Thyroid gland (tissue), 4 donors: ENCODE measurements at places on chromosomes 7 and 10.

DNA sequence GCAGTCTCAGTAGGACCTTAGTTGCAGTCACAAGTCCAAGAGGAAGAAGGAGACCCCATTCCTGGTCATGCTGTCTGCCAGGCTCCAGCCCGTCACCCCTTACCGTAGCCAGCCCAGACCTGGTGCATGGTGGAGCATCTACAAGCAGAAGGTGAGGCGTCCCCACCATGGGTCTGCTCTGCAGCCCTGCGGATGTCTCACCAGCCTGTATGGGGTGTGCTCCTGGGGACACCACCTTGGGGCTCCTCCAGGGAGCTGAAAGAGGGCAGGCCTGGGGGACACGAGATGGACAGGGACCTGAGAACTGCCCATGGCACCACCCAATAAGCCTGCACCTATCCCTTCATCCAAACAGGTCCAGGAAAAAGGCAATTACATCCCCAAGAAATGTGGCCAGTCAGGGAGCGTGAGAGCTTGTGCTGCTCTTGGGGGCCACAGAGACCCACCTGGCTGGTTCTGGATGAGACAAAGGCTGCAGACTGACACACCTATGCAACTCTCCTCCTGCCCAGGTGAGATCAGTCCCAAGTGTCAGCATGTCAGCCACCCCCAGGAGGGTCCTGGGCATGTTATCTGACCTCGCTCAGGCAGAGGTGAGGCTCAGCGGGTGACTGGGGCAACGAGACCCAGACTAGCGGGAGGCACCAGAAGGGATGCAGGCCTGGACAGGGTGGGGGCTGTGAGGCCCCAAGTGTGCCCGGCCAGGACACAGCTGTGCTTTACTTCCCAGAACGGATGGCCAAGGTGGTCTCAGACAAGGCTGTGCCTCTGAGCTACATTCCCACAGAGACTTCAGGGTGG lies 84.5 kb upstream of the RET start:
- DNase-seq: no peak

DNA sequence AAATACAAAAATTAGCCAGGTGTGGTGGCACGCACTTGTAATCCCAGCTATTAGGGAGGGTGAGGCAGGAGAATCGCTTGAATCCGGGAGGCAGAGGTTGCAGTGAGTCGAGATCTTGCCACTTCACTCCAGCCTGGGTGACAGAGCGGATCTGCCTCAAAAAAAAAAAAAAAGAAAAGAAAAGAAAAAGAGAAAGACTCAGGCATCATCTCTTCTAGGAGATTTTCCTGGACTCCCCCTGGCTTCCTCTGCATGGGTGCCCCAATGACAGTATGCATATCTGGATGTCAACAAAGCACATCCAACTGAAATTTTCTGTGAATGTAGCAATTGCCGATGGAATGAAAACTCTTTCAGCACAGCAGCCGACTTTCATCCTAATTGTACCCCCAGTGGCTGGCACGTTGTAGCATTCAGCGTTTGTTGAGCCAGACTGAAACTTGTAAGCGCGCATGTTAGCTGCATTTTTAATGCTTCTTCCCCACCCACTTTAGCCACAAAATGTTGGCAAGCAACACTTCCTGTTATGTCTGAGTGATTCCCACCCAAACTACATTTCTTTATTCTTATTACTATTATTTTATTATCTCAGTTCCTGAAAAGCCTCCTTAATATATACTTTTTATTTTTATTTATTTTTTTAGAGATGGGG lies 70.2 kb downstream of the PRTFDC1 start:
- DNase-seq: no peak

- DNase-seq: no peak
Measured at GRCh38 chr10:92544296-92544695, 29.6 kb downstream of the IDE start.

DNA sequence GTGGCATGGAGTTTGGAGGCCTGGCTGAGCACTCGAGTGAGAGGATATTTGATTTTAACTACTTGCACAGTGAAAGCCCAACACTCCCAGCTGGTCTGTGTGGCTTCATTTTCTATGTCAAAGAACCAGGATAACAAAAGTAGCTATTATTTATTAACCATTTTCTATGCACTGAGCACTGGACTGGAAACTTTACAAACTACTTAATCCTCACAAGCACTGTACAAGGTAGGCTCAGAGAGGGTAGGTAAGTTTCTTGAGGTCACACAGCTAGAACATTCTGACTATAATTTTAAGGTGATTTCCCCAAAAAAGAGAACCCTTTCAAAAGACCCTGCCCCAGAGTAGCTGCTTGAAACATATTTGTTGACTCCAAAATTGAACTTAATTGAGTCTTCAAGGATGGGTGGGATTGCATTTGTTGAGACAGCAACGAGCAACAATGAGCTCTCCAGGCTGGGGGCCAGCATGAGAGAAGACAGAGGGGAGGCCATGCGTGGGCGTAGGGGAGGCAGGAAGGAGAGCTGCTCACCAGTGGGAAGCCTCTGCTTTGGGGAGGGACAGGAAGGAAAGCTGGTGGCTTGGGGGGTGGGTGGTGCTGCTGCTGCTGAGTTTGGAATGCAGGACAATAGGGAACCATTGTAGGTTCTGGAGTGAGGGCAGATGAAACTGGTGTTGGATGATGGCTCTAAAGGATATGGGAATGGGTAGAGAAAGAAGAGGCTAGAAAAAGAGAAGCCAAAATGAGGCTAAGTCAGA lies 31.5 kb downstream of the FAM241B start:
- DNase-seq: no peak

GRCh38 chr7:34973400-34973760 lies 63.9 kb downstream of the DPY19L1 start:
- DNase-seq: no peak

DNA sequence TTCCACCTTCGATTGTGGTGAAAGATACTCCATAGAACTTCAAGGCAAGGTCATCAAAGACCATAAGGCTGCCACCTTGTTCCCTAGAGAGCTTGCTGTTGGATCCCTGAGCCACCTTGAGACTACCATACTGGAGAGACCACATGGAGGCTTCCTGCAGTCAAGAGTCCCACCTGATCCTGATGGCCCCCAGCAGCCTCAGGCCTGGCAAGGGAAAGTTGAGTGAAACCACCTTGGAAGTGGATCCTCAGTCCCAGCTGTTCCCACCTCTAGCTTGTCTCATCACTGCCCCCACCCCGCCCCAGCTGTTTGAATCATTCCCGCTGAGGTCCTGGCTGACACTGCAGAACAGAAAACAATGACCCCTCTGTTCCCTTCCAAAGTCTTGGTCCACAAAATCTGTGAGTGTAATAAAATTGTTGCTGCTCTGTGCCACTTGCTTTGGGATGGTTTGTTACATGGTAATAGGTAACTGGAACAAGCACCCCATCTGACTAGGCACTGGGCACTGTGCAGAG lies 32.0 kb downstream of the PRLHR start:
- DNase-seq: no peak

DNA sequence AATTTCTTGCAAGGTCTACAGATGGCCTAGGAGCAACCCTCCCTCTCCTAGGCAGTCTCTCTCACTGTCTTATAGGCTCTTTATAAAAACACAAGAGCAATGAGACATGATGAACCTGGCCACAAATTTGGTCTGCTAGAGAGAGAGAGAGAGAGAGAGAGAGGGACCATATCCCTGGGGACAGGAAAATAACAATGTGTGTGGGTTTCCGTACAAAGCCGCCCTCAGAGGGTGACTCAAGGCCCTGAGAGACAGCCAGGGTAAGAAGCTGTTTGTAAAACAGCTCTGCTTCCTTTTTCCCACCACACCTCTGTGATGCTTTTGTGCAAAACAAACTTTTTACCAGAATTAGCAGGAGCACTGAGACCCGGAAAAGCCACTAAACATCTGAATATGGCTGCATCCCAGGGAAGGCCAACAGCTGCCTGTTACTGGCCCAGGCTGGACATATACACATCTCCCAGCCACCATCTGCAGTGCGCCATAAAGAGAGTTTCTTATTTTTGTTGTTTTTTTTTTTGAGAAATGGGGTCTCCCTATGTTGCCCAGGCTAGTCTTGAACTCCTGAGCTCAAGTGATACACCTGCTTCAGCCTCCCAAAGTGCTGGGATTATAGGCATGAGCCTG lies 18.4 kb downstream of the GIMAP5 start:
- DNase-seq: no peak

DNA sequence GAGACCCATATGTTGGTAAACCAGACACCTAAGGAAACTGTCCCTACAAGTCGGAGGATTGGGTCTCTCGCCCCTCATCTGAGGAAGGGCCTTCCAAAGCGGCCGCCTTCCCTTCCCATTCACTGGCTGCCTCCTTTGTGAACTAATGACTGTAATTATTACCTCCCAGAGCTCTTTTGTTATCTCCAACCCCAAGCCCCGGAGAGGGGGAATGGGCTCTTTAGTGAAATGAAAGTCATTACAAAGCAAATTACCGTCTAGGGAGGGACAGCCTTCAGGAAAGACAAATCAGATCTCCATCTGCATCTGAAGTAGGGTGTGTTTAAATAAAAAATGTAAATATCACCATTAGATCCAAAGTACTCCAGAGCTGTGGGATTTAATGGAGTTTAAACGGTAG lies 2.6 kb upstream of the GAD2 start:
- DNase-seq: no peak

DNA sequence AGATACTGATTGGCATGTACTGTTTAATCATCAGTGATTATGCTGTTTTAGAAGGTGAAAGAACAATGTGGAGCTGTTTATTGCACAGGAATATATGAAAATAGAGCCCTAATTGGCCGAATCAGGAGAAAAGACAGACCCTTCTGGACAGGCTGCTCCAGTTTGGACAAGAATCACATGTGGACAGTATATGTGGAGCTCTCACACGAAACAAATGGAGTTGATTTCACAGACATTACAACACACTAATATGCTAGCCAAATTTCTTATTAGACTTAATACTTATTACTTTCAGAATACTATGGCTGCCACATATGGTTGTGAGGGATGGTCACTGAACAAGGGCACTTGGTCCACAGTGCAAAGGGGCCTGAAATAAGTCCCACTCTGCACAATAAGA lies 15.5 kb downstream of the TWIST1 start:
- DNase-seq: no peak

GRCh38 chr7:95919556-95919955 lies 147.2 kb downstream of the DYNC1I1 start:
- DNase-seq: no peak

- no peak for DNase-seq
Measured at GRCh38 chr10:87503886-87504285, 807 bp upstream of the MINPP1 start.

DNA sequence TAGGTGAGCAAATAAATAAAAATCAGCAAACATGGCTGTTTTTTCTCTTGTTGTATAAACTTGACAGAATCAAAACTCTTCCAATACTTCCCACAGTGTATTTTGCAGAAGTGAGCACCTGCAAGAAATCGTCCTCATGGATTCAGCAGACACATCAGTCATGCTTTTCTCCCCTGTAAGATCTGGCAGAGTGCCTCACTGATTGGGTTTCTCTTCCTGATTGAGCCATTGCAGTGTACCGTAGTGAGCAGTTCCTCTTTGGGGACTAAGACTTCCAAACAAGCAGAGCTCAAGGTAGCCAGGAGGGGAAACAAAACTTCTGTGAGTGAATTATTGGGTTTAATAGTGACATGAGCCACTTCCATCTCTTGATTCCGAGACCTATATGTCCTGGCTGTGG lies 2.2 kb upstream of the CCDC3 start:
- DNase-seq: no peak

- no peak for DNase-seq
Measured at GRCh38 chr7:132777956-132778355, 201.7 kb upstream of the PLXNA4 start.
